ENCODE measurements at places on chromosomes 3 and 15.

GRCh38 chr3:149282836-149283235 lies 50.6 kb downstream of the TM4SF18 start:
- DNase-seq = no peak

DNA sequence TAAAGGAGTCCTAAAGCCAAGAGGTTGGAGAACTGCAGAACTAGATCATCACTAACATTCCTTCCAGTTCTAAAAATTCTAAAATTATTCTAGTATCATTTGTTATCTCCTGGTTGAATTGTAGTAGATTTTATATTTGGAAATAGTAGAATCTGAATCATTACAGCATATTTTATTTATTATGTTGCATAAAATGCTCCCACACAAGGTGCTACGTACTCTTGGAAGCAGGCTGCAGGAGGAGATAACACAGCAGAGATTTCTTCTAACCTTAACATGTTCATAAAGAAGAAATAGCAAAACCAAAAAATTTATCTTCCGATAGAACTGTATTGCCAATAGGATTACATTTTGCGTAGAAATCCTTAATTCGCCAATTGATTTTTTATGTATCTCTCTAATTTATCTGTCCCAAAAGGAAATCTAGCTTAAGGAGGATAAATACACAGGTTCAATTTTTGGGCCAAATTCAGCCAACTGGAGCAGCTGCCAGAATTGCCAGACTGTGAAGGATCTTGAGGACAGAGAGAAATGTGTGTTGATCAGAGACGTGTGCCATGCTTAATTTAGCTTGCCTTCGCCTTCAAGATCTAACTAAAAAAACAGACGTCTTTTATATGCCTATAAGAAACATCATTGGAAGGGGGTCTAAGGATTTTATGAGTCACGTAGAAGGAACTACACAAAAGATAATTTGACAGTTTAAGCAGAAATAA lies 134.4 kb upstream of the MITF start:
- no peak for DNase-seq

DNA sequence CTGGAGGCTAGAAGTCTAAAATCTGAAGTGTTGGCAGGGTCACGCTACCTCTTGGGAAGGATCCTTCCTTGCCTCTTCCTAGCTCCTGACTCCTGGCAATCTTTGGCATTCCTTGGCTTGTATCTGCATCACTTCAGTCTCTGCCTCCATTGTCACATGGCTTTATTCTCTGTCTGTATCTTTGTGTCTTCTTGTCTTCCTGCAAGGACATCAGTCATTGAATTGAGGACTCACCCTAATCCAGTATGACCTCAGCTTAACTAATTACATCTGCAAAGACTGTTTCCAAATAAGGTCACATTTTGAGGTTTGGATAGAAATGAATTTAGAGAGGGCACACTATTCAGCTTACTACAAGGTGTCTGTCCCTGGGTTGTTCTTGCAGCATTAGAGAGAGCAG lies 31.1 kb upstream of the UTS2B start:
- no peak for DNase-seq

GRCh38 chr15:69424748-69425413 lies 10.7 kb downstream of the KIF23 start:
- no peak for DNase-seq

DNA sequence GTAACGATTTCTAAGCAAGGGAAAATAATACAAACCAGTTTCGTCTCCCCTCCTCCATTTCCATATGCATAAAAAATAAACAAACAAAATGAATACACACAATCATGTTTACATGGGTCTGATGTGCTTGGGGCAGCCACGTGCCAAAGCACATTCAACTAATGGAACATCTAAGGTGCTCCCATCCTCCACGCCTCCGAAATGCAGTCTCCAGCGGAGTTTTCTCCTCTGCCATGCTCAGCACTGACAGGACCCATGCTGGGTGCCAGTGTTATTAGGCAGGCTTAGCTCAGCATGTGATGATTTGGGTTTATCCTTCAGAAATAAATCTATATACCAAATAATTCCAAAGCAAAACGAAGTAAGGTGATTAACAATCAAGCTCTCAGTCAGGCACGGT lies 337.3 kb upstream of the ATP10A start:
- DNase-seq = no peak

DNA sequence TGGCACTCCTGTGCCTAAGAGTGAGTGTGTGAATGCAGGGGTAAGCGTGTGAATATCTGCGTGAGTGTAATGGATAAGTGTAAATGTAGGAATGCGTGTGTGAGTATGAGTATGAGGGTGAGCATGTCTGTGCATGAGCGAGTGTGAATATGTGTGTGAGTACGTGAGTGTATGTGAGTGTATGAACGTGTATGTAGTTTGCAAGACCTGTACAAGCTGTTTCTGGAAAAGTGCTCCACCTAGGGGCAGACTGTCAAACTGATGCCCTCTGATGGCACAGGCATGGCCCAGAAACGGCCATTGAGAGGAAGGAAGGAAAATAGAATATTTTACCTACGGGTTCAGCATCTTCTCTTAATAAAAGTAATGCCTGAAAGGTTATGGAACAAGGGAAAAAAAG lies 24.4 kb upstream of the FRMD4B start:
- DNase-seq = peak; percentile 68

GRCh38 chr3:188400494-188401243 lies 246.7 kb downstream of the LPP start:
- DNase-seq = no peak

DNA sequence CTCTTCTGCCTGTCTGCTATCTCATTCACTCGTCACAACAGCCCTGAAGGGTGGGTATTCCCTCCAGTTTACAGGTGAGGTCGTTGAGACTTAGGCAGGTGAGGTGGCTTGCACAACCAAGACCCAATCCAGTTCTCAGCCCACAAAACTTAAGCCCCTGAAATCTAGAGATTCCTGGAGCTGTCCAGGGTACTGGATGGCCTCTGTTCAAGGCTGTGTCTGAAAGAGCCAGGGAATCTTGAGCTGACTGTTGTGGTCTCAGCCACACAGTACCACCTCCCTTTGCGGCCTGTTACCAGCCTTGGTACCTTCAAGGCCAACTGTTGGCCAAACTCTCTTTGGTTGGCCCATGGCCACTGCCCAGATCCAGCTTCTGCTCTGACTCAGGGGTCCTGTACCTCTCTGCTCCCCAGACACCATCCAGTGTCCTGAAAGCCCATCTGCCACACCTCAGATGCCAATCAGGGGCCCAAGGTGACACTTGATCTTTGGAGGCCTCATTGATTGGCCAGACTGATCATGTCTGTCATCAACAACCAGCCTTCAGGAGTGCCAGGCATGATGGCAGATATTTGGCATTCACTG lies 10.9 kb upstream of the FAM107A start:
- peak; percentile 78 for DNase-seq

DNA sequence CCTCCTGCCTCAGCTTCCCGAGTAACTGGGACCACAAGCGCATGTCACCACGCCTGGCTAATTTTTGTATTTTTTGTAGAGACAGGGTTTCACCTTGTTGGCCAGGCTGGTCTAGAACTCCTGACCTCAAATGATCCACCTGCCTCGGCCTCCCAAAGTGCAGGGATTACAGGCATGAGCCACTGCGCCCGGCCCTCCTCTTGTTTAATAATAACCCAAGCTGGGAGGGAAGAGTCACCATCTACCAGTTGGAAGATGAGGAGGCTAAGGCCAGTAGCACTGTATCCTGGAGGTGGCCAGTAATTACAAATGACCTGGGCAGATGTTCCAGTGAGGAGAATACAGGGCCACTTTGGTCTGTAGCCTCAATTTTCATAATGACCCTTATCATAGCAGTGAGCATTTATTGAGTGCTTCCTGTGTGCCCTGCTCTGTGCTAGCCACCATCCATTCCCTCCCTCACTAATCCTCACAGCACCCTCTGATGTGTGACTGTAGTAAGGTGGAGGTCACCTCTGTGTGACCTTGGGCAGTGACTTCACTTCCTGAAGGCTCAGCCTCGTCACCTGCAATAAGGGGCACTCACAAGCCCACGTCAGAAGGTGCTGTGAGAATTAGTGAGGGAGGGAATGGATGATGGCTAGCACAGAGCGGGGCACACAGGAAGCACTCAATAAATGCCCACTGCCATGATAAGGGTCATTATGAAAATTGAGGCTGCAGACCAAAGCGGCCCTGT lies 64.2 kb downstream of the ABTB1 start:
- DNase-seq = no peak

DNA sequence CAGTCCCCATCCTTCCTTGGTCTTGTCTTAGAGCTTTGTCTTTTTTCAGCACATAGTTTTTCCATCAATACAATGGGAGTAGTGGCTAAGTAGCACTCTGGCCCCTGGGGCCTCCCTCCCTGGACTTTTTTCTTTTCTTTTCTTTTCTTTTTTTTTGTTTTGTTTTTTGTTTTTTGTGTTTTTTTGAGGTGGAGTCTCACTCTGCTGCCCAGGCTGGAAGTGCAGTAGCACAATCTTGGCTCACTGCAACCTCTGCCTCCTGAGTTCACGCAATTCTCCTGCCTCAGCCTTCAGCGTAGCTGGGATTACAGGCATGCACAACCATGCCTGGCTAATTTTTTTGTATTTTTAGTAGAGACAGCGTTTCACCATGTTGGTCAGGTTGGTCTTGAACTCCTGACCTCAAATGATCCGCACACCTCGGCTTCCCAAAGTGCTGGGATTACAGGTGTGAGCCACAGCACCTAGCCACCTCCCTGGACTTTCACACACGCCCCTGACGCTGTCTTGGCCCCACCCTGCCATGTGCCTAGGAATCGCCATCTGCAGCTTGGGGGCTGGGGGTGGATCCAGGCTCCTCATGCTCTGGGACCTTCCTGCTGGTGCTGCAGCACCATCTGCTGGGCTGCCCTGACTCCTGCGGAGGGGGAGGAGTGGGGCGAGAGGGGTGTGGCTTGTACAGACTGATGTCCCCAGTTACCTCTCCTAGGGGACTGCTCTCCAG lies 2.8 kb downstream of the C15orf39 start:
- DNase-seq = peak; percentile 95

DNA sequence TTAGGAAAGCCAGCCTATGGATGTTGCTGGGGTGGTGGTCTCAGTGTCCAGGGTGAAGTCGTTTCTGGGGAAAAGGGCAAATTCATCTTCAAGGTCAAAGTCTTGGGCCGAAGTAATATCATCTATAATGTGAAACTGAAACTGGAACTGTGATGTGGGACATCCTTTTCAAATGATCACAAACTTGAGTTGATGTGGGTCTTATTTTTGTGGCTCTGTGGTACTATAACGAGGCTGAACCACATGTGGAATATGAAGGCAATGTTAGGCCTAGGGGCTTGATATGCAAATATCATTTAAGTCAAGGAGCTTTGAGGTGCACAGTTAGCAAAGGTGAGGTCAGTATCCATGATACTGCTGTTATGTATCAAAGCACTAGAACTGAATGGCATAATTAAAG lies 1.5 kb upstream of the CD200R1L start:
- DNase-seq = no peak

DNA sequence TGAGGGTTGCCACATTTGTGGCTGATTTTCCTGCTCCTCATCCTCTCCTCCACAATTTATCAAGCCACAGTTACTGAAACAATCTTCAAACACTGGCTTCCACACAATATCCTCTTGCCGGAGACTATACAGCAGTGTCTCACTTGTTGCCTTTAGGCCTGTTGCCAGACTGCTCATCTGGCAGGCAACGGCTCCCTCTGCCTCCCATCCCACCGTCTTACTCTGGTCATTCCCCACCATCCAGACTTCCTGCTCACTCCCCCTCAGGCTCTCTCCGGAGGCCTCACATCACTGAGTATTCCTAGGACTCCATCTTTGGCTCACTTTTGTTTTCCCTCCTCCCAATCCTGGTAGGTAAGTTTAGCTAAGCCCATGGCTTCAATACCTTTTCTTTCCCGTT lies 301.9 kb downstream of the IL20RB start:
- DNase-seq = peak; percentile 30

DNA sequence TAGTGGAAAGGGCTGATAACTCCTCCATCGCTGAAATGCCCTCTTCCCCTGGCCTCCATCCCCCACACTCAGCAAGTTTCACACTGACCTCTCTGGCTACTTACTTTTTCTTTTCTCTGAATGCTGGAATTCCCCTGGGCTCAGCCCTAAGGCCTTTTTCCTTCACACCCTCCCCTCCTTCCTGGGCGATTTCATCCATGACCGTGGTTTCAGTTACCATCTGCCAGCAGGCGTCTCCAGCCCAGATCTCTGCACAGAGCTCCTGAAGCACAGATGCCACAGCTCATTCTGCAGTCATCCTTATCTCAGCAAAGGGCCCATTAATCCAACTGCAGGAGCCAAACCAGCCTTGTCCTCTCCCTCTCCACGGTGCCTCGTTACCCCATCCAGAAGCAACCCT lies 114.0 kb downstream of the RFTN1 start:
- peak; percentile 28 for DNase-seq

- no peak for DNase-seq
Measured at GRCh38 chr3:138827222-138827621, 7.5 kb downstream of the PIK3CB start.

- no peak for DNase-seq
Measured at GRCh38 chr3:161153480-161153879, 48.3 kb upstream of the B3GALNT1 start.

- DNase-seq = no peak
Measured at GRCh38 chr3:114033721-114034120, 22.6 kb downstream of the CCDC191 start.
